ENCODE measurements at places on chromosomes 2 and 18.

DNA sequence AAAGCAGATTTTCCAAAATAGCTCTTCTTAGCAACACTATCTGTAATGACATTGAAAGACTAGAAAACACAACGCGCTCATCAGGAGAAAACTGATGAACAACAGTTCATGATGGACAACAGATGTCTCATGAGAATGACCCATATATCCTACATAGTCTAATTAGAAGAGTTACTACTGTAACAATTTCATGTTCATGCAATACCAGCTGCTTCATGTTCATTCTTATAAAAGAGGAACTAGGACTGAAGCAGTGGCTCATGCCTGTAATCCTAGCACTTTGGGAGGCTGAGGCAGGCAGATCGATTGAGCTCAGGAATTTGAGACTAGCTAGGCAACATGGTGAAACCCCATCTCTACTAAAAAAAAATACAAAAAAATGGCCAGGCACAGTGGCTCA lies 22.7 kb downstream of the TRAPPC8 start:
- no peak for DNase-seq

- peak; percentile 72 for DNase-seq
These were observed 795 bp upstream of the SETBP1 start for GRCh38 chr18:44679914-44680272.

GRCh38 chr18:68679528-68679927 lies 35.4 kb downstream of the TMX3 start:
- no peak for DNase-seq

DNA sequence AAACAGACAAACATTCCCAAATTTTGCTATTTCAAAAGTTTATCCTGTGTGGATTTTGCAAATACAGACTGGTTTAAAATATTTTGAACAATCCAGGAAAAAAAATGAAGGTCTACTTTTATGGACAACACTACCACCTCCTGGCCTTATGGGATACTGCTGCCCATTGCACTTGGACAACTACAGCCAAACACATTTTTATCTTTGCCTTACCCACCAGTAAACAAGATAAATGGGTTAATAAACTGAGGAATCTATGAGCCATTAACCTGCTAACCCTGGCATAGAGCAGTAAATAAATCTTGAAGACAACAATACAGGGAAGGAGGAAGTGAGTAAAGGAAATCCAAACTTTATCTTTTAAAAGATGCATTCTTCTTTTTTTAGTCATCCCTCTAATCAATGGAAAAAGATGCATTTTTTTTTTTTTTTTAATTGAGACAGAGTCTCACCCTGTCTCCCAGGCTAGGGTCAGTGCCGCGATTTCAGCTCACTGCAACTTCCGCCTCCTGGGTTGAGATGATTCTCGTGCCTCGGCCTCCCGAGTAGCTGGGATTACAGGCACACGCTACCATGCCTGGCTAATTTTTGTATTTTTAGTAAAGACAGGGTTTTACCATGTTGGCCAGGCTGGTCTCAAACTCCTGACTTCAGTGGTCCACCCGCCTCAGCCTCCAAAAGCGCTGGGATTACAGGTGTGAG lies 2.1 kb upstream of the SPIRE1 start:
- DNase-seq: peak; percentile 62

DNA sequence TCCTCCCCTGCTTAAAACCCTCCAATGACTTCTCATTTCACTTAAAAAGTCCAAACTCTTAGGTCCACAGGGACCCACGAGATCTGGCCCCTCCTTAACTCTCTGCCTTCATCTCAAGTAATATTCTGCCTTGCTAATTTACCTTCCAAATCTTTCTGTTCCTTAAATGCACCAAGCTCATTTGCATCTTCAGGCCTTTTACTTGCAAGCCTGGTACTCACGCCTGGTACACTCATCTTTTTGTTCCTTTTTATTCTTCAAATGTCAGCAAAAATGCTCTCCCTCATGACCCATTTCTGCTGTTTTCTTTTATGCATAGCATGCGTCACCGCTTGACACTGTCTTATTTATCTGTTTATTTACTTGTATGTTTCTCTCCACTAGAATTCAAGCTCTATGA lies 2.7 kb upstream of the WIPF1 start:
- DNase-seq: no peak

DNA sequence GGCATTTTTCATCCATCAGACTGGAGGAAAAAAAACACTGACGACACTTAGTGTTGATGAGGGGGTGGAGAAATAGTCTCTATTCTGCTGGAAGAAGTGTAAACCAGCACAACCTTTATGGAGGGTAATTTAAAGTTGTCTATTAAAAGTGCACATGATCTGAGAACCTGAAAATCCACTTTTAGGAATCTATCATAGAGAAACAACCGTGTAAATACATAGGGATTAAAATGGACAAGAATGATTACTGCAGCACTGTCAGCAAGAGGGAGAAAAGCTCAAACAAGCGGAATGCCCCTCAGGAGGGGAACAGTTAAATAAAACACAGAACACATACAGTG lies 79.6 kb upstream of the MGAT4A start:
- no peak for DNase-seq

- DNase-seq: no peak
These were observed 66.0 kb upstream of the ITGB6 start for GRCh38 chr2:160266037-160266551.

GRCh38 chr2:5763531-5763930 lies 71.3 kb downstream of the SOX11 start:
- DNase-seq: no peak

DNA sequence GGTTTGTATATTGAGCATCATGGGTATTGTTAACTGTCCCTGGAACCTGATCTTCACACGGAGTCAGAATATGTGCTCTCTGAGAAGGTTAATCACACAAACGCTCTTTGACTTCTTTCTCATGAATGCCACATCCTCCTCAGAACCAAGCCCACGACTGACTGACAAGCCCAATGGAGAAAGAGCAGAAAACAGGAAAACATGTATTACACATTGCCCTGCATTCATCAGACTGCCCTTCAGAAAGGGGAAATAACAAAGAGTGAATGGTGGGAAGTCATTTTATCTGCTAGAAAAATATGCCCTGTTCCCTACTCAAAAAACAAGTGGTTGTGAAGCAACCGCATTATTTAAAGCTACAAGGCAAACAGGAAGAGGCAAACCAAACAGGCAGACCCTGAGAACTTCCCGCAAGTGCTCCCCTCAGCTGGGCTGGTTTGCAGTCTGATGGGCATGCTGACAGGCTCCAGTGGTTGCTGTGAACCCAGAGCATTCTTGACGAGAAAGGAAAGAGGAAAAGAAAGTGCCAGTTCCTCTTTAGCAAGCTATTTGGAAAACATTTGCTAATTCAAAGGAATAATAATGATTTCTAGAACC lies 172.9 kb upstream of the SETBP1 start:
- no peak for DNase-seq

- no peak for DNase-seq
These were observed 624.7 kb downstream of the TDRD15 start for GRCh38 chr2:21748501-21748900.

DNA sequence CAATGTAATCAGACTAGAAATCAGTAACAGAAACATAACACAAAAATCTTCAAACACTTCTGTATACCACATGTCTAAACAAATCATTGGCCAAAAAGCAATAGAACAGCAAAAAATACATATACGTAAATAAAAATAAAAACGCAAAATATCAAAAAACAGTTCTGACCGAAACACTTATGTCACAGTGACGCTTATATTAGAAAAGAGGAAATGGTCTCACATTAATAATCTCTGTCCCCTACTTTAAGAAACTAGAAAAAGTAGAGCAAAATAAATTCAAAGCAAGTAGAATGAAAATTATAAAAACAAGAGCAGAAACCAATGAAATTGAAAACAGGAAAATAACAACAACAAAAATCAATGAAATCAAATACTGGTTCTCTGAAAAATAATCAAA lies 41.9 kb downstream of the TMEM131 start:
- DNase-seq: no peak

- no peak for DNase-seq
These were observed 41.6 kb upstream of the NT5C1B start for GRCh38 chr2:18630941-18631340.

DNA sequence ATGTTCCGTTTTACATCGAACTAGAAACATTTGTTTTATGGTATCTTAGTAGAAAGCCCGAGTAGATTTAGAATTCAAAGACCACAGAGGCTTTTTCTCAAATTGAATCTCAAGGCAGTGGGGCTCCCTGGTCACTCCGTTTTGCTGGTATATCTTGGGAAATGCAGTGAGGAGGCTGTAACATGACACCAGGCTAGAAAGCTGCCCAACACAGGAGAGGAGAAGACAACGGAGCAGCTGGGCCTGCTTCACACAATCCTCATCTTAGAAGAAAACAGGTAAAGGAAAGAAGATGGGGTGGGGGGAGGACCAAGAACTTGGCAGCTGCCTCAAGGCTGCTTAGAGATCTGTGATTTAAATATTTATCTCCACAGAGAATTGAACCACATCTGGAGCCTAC lies 38.3 kb upstream of the EPB41L3 start:
- peak; percentile 67 for DNase-seq

- peak; percentile 56 for DNase-seq
These were observed 488.3 kb downstream of the DLGAP1 start for GRCh38 chr18:3966642-3967358.

DNA sequence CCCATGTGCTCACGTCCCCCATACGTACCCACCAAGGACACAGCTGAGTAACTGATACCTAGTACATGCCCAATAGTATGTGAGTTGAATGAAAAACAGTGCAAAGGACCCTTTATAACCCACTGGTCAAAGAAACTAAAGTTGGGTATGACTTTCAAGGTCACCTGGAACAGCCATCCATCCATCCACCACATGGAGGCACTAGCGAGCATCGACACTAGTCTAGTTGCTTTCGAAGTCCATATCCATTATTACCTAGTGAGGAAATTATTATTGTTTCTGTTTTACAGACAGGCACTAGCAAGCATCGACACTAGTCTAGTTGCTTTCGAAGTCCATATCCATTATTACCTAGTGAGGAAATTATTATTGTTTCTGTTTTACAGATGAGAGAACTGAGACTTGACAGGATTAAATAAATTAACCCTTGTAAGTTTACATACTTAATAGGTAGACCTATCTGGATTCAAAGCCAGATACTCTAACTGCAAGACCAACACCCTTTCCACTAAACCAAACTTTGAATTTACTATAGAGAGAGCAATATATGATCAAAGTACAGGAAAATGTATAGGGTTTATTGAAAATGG lies 233.7 kb downstream of the METTL4 start:
- DNase-seq: peak; percentile 28

DNA sequence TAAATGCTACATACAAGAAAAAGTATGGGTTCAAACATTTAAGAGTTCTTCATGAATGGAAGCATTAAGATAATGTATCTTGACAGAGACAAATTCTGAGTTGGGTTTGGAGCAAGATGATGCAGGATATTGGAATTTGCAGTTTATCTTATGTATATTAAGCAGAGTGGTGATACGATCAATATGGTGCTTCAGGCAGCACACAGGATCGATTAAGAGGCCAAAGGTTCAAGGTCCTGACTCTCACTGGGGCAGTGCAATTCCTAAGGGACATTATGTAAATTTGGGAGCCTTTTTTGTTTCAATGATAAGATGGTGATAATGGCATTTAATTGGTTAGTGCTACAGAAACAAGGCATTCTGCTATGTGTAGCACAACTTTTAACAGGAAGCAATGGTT lies 381.9 kb downstream of the KCNJ3 start:
- DNase-seq: no peak

GRCh38 chr2:105683011-105683492 lies 61.7 kb upstream of the NCK2 start:
- DNase-seq: no peak

DNA sequence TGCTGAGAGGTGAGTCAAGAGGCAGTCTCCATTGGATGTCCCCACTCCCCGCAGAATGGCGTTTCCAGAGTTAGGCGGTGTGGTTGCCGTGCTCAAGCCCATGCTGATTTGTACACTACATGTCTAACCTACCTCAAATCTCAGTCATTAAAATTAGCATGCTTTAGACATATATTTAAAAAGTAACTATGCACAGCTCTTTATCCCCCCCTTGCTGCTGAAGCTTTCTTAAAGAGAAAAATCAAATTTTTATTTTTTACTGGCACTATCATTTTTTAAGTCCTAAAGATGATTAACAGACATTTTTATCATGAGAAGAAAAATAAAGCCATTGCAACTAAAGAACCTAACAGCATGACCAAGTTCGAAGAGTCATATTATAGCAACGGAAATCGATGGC lies 42.9 kb downstream of the BOLA3 start:
- DNase-seq: no peak

DNA sequence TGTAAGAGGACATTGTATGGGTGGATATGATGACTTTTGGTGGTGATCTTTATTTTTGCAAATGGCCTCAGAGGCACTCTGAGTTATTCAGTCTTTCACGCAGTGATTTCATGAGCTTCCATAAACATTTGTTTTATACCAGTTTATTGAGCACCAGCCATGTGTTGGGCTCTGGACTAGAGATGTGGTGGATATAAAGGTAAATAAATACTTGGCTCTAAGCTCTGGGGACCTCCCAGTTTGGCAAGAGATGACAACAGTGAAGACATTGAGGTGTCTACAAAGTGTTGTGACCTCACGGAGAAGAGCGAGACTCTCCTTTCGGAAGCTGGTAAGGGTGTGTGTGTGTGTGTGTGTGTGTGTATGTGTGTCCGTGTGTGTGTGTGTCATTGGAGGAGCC lies 146.4 kb downstream of the TANC1 start:
- DNase-seq: no peak

DNA sequence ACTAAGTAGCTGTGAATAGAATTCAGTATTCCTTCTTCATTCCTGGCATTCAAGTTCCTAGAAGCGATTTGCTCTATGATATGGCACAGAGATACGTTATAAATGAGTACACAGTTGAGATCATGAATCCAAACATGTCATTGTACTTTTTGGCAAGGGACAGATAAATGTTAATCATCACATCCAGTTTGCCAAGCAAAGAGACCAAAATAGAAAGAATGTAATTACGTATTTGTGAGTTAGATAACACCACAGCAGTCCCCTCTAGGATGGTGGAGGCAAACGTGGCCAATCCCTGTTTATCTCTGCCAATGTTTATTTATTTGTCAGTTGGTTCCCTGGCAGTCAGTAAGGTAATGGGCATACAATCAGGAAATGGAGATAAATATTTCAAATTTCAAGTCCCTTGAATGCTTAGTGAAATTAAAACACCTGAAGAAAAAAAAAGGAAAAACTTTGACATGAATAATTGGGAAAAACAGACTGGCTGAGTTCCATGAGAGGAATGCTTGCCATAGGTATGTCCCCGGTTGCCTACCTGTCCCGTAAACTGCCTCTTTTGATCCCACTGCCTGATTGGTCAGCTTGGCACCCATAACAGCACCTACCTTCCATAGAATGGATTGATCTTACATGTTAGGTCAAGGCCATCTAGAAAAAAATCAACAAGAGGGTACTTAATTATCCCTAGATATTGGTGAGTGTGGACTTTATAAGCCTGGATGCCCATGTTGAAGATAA lies 451.1 kb upstream of the NETO1 start:
- no peak for DNase-seq

DNA sequence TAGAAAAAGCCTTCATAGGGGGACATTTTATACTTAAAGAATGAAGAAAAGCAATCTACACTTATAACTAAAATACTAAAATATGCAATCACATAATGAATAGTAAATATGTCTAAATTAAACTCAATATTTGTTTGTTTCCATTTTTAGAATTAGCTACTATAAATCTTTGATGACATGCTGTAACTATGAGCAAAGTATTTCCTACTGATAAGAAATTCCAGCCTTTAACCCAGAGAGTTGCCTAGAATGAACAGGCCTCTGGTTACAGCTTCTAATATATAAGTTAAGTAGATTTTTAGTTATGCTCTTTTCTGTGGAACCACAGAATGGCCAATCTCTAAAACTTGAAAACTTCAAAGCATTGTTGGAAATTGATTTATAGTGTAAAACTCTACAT lies 1465.6 kb upstream of the ZEB2 start:
- DNase-seq: no peak

GRCh38 chr2:51297488-51297887 lies 265.6 kb upstream of the NRXN1 start:
- no peak for DNase-seq

Data from fibroblast of skin of right biceps (primary cell).